Activated CD4-positive, alpha-beta memory T cell treated with anti-CD3 and anti-CD28 coated beads for 36 hours (primary cell): ENCODE measurements at places on chromosomes 7 and 10. TPM values are rescaled to one million over a fixed set of nuclear protein-coding genes. Genes with fewer than 3 reads are reported as not detected.

GRCh38 chr10:7596356-7596755 lies 70.4 kb downstream of the ITIH5 start:
- H3K27me3 ChIP-seq = peaks cover 11% of the 10 kb centered on the region
- DNase-seq = no peak
- no peak overlapping the region for H3K27ac ChIP-seq
- no peaks in the 10 kb centered on the region for H3K4me1 ChIP-seq

HTRA1 gene
- total RNA-seq = not detected

GLI3 gene
- not detected for total RNA-seq

UTF1 gene
- total RNA-seq = not detected

DNA sequence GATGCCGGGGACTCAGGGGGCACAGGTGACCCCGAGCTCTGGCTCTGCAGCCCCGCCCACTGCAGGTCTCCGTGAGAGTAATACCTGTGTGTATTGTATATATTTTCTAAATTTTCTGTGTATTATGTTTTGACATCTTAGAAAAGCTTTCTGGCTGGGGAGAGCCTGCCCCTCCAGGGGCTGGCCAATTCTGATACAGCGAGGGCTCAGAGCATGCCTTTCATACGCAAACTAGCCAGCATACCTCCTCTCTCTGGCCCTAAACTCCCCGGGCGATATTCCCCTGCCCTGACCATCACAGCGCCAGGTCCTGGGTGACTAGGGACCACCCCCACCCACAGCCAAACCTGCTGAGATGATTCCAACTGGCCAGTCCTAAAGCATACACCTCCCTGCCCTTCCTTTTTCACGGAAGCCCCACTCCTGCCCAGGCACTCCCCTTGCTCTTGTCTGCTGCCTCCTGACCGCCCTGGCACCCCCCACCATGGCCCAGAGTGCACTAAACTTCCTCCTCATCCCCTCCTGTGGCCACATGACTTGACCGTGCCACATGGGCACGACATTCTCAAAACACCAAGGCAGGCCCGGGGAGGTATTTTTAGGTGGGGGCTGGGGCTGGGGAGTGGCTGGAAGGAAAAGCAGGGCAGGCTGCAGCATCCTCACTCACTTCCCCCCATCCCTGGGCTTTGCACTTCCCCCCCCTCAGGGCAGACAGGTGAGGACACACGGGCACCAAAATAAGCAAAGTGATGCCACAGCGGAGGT lies 61.5 kb downstream of the INSIG1 start:
- peaks cover 35% of the 10 kb centered on the region for H3K27me3 ChIP-seq
- no peak overlapping the region for H3K4me3 ChIP-seq
- H3K27ac ChIP-seq = no peak overlapping the region
- no peaks in the 10 kb centered on the region for H3K4me1 ChIP-seq
- no peaks in the 10 kb centered on the region for H3K36me3 ChIP-seq
- DNase-seq = no peak

IRF5 gene
- 21.7 TPM for total RNA-seq

GRCh38 chr7:75644589-75644988 lies 94.2 kb downstream of the HIP1 start:
- no peak for DNase-seq
- H3K4me3 ChIP-seq = no peak overlapping the region
- H3K36me3 ChIP-seq = no peaks in the 10 kb centered on the region
- peaks cover 7% of the 10 kb centered on the region for H3K4me1 ChIP-seq
- peaks cover 2% of the 10 kb centered on the region for H3K27me3 ChIP-seq

NUPR2 gene
- not detected for total RNA-seq

DNA sequence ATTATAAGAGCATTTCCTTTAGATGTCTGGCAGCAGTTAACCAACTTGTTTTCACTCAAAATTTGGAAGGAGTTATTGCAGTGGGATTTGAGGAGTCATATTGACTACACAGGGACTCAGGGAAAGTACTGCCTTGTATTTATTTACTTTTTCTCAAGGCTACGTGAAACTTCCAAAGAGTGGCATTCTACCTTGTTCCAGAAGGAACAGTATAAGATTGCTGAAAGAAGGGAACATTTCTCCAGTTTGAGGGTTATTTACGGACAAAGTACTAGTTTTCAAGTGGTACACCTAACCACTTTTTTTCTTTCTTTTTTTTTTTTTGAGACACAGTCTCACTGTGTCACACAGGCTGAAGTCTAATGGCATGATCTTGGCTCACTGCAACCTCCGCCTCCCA lies 5.1 kb downstream of the MORN4 start:
- peaks cover 4% of the 10 kb centered on the region for H3K4me1 ChIP-seq
- H3K27me3 ChIP-seq = no peaks in the 10 kb centered on the region
- H3K4me3 ChIP-seq = no peak overlapping the region

DNA sequence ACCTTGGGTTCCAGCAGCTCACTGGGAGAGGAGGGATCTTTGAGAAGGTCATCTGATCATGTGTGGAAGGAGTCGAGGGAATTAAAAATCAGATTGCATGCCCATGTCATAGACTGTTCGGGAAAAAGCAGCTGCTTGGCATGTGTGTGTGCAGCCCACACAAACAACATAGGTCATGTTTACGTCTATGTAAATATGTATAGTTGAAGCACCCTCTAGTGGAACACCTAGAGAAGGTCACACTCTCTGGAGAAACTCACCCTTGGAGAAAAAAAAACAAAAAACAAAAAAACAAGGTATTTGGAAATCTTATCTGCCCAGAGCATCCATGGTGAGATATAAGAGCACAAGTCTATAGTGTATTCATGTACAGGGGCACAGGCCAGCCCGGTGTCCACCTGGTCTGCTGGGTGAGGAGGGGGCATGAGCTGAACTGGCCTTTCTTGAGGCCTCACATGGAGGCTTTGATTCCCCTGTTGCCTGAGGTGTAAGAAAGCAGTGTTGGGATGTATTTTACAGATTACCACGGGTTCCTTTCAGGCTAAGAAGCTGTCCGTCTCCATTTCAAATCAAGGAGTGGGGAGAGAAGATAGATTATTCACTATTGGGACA lies 98.0 kb downstream of the NPY start:
- H3K27me3 ChIP-seq = peaks cover 9% of the 10 kb centered on the region
- H3K36me3 ChIP-seq = no peaks in the 10 kb centered on the region
- no peak overlapping the region for H3K27ac ChIP-seq
- no peaks in the 10 kb centered on the region for H3K4me1 ChIP-seq
- DNase-seq = no peak

PAPSS2 gene
- total RNA-seq = 0.22 TPM

DNA sequence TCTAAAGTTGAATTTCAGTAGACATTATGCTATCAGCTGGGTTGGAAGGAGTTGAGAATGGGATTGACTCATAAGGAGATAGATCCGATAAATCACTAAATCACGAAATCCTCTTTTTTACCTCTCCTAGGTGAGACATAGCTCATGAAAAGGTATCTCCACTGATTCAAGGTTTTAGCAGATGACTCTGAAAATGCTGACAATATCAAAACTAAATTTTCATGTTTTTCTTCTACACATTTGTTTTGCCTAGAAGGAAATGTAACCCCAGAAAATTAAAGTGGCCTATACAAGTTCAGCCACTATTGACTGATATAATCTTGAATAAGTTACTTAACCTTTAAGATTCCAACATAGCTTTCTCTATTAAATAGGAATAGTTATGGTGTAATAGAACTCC lies 82.2 kb upstream of the VWDE start:
- no peak overlapping the region for H3K27ac ChIP-seq
- H3K4me3 ChIP-seq = no peak overlapping the region
- H3K4me1 ChIP-seq = peaks cover 10% of the 10 kb centered on the region
- no peaks in the 10 kb centered on the region for H3K27me3 ChIP-seq
- DNase-seq = no peak

- no peaks in the 10 kb centered on the region for H3K27me3 ChIP-seq
- H3K4me3 ChIP-seq = no peak overlapping the region
- peaks cover 71% of the 10 kb centered on the region for H3K36me3 ChIP-seq
- no peak overlapping the region for H3K27ac ChIP-seq
Observed at GRCh38 chr7:98978672-98979071, 100.3 kb downstream of the TRRAP start.

GRCh38 chr10:116892907-116893685 lies 43.8 kb downstream of the ENO4 start:
- no peak overlapping the region for H3K4me3 ChIP-seq
- H3K27ac ChIP-seq = no peak overlapping the region
- DNase-seq = no peak
- H3K36me3 ChIP-seq = no peaks in the 10 kb centered on the region
- no peaks in the 10 kb centered on the region for H3K4me1 ChIP-seq

DNA sequence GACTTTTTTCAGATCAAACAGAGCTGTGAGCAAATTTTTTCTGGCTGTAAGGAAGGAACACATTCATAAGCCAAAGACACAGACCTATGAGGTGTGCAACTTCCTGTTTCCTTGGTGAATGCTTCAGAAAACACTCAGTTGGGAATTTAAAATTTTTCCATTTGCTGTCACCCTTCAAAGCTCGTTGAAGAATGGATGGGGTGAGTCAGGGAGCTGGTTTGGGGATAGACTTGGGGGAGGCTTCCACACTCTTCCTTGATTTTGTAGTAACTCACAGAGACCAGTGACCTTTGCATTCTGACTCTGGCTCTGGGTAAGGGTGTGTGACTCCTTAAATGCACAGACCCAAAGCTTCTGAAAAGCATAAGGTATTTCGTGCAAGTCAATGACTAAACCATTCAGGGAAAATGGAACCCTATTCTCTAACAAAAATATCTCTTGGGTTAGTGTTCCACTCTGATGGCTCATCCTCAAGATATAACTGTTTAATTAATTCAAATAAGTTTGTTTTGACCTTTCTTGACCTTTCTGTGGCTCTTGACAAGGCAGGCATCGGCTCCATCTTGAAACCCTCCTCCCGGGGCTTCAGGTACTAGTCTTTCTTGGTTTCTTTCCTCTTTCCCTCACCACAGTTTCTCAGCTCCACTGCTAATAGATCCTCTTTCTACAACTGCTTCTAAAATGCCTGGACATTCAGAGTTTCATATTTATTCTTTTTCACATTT lies 227.8 kb upstream of the INHBA start:
- H3K27me3 ChIP-seq = peaks cover 11% of the 10 kb centered on the region
- DNase-seq = no peak
- no peaks in the 10 kb centered on the region for H3K4me1 ChIP-seq
- no peaks in the 10 kb centered on the region for H3K36me3 ChIP-seq

MKX gene
- 0.63 TPM for total RNA-seq

DNA sequence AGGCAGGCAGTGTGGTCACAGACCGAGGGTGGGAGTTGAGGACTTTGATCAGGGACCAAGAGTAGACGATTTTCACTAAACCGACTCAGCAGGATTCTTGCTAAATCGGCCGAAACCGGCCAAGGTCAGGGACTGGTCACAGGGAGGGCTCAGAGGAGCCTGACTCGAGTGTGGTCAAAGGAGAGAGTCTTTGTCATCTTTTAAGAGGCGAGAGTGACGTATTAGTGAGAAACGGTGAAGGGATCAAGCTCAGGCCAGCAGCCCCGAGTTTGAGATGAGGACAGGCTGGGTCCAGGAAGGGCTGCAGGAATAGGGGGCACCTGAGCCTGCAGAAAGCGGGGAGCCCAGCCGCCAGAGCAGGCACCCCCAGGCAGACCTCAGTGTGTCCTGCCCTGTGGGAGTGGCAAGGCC lies 41.6 kb upstream of the FAM20C start:
- no peak for DNase-seq
- peak overlapping the region; percentile 91 for H3K4me3 ChIP-seq
- peak overlapping the region; percentile 28 for H3K27ac ChIP-seq
- no peaks in the 10 kb centered on the region for H3K27me3 ChIP-seq

- H3K27ac ChIP-seq = no peak overlapping the region
- no peak for DNase-seq
- peaks cover 4% of the 10 kb centered on the region for H3K27me3 ChIP-seq
- no peaks in the 10 kb centered on the region for H3K36me3 ChIP-seq
- H3K4me3 ChIP-seq = no peak overlapping the region
Observed at GRCh38 chr7:148116195-148116594, 474.4 kb upstream of the C7orf33 start.

ZNF485 gene
- total RNA-seq = 4.1 TPM

DNA sequence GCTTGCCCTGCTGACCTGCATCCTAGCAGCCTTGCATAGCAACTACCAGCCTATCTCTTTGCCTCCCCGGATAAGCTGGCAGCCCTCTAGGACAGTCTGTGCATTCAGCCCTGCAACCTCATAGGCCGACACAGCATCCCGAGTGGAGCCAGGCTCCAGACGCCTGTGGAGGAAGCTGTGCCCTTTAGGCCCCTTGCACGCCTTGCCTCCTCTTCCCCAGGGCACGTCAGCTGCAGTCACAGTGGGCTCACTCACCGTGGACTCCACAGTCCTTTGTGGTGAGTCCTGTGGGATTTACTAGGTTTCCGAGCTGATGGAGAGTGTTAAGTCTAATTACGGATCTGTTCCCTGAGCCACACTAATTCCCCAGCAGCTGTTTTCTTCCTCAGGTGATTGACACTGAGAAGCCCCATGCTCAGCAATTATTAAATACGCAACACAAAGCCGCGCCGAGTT lies 540.0 kb downstream of the TCERG1L start:
- DNase-seq = no peak
- no peaks in the 10 kb centered on the region for H3K27me3 ChIP-seq
- no peaks in the 10 kb centered on the region for H3K36me3 ChIP-seq
- no peak overlapping the region for H3K4me3 ChIP-seq

ARL4A gene
- 11.3 TPM for total RNA-seq

DNA sequence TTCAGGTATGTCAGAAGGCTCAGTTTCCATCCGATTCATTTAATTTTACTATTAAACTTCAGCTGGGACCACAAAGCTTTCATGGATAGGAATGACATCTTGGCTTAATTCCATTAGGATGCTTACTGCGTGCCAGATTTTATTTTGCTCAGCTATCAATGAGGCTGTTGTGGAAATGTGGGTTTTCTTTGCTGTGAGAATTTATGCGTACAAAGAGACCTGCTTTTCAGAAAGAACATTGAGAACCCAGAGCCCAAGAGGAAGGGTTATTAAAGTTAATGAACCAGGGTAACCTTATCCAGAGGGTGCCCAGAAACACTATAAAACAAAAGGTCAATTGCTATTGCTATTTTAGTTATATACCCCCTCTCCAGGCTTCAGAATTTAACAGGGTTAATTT lies 98.3 kb downstream of the MKLN1 start:
- peaks cover 6% of the 10 kb centered on the region for H3K36me3 ChIP-seq
- no peak overlapping the region for H3K27ac ChIP-seq
- DNase-seq = no peak
- H3K4me3 ChIP-seq = no peak overlapping the region
- no peaks in the 10 kb centered on the region for H3K27me3 ChIP-seq

DNA sequence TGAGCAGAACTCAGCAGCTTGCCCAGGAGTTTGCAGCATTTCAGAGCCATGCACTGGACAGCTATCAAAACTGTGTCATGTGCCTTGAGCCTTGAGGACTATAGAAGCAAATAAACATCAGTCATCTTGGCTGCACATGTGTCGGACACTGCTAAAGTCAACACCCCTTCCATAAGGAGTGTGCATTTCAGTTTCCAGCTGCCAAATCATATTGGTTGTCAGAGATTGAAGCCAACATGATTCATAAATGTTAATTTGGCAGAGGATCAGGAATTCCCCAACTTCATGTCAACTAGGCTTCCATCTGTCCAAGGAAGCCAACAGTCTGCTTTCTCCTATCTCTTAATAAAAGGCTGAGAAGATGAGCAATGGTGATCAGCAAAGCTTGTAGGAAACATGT lies 32.8 kb downstream of the SLC16A12 start:
- H3K36me3 ChIP-seq = no peaks in the 10 kb centered on the region
- H3K27ac ChIP-seq = no peak overlapping the region
- no peak overlapping the region for H3K4me3 ChIP-seq
- DNase-seq = no peak
- peaks cover 4% of the 10 kb centered on the region for H3K27me3 ChIP-seq
- peaks cover 12% of the 10 kb centered on the region for H3K4me1 ChIP-seq
